ENCODE measurements at places on chromosomes 2 and 18.
A peak's percentile ranks its signal among the peaks of the same experiment; 100 is the strongest.

GRCh38 chr18:25113566-25113965 is 238.4 kb downstream of the ZNF521 start:
- DNase-seq, result no peak

GRCh38 chr2:62340994-62341484 is 145.1 kb downstream of the B3GNT2 start:
- peak; percentile 10 for DNase-seq

- no peak for DNase-seq
Measured at GRCh38 chr2:239566162-239566994, 165.6 kb upstream of the HDAC4 start.

- no peak for DNase-seq
Measured at GRCh38 chr2:69628325-69629021, 15.1 kb downstream of the AAK1 start.

DNA sequence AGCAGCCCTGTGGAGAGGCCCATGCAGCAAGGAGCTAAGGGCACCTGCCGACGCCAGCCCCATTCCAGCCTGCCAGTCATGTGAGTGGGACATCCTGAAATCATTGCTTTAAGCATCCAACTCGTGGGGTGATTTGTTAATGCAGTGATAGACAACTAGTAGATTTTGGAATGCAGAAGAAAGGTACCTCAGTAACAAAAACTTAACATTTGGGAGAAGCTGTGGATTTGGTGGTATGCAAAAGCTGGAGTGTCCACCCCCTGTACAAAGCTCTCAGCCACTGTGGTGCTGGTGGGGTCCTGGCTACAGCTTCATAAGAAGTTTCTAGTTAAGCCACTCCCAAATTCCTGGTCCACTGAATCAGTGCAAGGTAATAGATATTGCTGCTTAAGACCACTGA is 37.2 kb upstream of the GNAL start:
- no peak for DNase-seq

GRCh38 chr2:8987410-8987809 is 16.1 kb downstream of the MBOAT2 start:
- DNase-seq, result no peak

DNA sequence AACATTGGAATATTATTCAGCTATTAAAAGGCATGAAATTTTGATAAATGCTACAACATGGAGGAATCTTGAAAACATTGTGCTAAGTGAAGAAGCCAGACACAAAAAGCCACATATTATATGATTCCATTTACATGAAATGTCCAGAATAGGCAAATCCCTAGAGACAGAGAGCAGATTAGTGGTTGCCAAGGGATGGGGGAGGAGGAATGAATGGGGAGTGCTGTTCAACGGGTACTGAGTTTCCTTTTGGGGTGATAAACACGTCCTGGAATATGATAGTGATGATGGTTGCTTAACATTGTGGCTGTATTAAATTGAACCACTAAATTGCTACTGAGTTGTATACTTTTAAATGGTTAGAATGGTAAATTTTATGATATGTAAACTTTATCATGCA is 8.9 kb upstream of the TWSG1 start:
- DNase-seq, result no peak

DNA sequence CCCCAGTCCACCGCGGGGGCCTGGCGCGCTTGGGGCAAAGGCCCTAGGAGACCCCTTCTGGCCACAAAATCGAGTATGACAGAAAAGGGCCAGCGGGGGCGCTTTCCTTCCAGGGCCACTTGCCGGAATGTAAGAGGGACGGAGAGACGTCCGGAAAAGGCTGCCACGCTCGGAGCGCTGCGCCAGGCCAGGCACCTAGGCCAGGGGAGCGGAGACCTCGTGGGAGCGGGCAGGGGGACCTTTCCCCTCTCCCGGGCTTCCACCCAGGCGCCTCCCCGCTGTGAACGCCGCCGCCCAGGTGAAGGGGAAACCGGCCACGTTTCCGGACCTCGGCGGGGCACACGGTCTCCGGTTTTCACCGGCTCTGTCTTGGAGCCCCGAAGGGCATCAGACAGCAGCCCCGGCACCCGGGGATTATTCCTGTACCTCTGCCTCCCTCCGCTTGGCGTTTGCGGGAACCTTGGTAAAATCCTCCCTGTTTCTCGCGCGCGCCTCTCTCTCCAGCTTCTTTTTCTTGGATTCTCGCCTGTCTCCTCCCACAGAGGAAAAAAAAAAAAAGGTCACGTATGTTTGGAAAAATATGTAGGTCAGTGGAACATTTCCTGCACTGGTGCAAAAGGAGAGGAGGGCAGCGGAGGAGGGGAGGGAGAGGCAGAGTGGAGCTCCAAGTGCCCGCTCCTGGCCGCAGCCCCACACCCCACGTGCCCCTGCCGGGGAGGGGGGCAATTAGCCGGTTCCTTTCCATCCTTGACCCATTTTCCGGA is 1.2 kb upstream of the NPAS2 start:
- no peak for DNase-seq

- DNase-seq, result no peak
Measured at GRCh38 chr18:11324510-11324909, 175.1 kb upstream of the PIEZO2 start.

- DNase-seq, result no peak
Measured at GRCh38 chr2:222477962-222478608, 53.7 kb downstream of the SGPP2 start.

- no peak for DNase-seq
Measured at GRCh38 chr18:65721619-65722018, 29.2 kb upstream of the CDH7 start.

DNA sequence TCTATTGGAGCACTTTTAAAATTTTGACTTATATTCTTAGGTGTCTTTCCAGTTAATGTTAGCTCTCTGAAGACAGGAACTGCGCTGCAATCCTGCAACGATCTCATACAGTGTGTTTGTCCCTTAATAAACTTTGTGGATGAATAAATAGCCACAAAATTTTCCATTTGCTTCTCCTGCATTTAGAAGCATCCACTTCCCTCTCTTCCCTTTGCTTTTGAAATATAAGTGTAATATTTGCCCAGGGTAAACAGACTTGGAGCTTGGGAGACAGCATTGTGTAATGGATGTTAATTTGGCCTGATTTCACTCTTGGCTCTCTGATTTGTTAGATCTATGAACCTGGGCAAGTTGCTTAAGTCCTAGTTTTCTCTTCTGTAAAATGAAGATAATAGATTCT is 58.2 kb upstream of the CD28 start:
- DNase-seq, result no peak

DNA sequence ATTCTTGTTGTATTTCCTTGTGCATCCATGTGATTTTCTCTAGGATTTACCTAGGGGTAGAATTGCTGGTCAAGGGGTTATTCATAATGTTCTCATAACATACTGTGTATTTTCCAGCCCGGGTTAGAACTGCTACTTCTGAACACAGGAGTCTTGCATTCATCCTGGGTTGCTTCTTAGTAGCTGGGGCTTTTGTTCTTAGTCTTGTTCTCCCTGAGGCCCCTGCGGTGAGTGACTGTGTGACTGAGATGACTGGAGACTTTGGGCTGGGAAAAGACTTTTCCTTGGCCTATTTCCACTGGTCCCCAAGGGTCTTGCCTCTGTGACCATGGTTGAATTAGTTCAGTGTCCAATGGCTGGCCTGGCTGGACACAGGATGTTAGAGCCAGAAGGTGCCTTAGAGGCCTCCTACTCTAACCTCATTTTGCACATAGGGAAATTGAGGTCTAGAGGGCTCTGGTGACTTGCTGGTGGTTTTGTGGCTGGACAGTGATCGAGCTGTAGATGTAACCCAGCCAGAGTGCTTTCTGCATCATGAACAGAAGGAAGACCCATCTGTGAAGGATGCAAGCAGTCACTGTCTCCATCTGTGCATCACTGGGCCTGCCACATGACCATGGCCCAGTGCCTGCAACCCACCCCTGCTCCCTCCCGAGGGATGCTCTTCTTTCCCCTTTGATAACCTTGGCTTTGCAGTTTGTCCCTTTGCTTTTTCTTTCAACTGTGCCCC is 233.3 kb downstream of the FHOD3 start:
- DNase-seq, result no peak

- DNase-seq, result no peak
Measured at GRCh38 chr2:15539999-15540398, 21.1 kb downstream of the NBAS start.

- DNase-seq, result no peak
Measured at GRCh38 chr2:37000318-37000717, 34.0 kb upstream of the STRN start.

GRCh38 chr2:10405448-10405847 is 42.7 kb downstream of the ODC1 start:
- DNase-seq, result no peak
